ENCODE measurements at places on chromosomes 13 and 19.

- DNase-seq, result no peak
These were observed 45.8 kb downstream of the MTUS2 start for GRCh38 chr13:28865951-28866350.

GRCh38 chr13:50788551-50789210 lies 54.8 kb downstream of the DLEU7 start:
- DNase-seq, result no peak

DNA sequence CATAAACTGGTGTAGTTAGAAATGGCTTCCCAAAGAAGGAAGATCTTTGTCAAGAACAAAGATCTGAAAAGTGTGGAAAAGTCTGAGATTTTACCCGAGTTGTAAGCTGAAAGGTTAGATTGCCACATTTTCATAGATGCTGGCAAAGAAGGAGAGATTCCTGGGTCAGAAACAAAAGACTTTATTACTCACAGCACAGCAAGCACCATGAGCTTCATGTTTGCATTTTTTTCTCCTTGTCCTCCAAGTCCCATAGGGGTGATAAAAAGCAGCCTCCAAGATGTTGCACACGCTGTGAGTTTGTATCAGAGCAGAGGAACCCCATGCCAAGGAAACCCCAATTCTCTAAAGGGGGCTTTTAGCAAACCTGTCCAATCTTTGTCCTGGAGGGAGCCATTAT lies 29.3 kb downstream of the MZT1 start:
- no peak for DNase-seq

DNA sequence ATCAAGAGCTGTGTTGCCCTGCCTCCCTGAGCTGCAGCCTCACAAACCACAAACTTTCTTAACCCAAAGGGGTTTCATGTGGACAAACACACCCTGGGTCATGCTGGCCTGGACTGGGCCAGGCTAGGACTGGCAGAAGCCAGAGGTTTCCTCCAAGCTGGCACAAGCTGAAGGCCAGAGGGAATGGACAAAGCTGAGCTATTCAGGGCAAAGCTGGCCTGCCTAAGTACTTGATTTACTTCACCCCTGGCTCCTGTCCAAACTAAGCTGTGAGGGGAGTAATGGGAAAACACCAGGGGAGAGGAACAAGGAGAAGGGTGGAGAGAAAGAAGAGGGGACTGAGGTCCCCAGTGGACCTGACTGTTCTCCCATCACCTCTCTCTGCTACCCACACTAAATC lies 6.2 kb downstream of the CPAMD8 start:
- no peak for DNase-seq

- no peak for DNase-seq
These were observed 71.3 kb downstream of the LHFPL6 start for GRCh38 chr13:39531646-39532045.

GRCh38 chr19:12757544-12758274 lies 6.1 kb downstream of the BEST2 start:
- DNase-seq, result peak; percentile 60

GRCh38 chr13:22770891-22771290 lies 409.9 kb upstream of the SGCG start:
- no peak for DNase-seq

DNA sequence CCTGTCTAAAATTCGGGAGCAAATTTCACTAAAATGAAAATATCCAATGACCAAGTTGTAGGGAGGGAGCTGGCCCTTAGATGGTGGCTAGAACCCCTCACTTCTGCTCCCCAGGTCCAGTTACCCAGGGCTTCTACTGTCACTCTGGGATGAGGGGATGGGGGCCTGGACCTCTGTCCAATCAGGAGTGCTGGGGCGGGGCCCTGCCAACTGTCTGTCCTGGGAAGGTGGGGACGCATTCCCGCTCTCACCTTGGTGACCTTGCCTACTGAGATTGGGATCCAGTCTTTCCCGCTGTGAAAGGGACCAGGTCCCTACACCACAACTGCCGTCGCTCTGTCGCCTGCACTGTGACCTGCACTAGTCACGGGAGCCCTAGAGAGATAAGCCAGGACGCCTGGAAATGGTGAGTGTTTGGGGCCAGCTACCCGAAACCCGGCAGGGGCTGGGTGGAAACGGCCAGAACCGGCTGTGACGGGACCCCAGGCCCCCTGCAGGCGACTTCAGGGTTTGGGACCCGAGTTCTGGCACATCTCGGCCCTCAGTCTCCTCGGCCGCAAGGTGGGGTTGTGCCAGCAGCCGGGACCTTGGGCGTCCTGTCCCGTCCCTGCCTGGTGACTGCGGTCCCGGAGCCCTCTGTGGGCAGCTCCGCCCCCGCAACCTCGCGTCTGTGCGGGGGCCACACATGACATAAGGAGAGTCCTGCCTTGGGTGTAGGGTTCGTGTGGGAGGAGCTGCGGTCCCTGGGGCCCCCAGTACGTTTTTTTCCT lies 22.8 kb downstream of the ZNF20 start:
- DNase-seq, result no peak

GRCh38 chr19:45920458-45920857 lies 5.9 kb upstream of the NANOS2 start:
- no peak for DNase-seq

- DNase-seq, result no peak
These were observed 15.0 kb downstream of the CLEC4M start for GRCh38 chr19:7778081-7778480.

GRCh38 chr13:101529422-101529821 lies 76.9 kb downstream of the ITGBL1 start:
- DNase-seq, result no peak

- DNase-seq, result no peak
These were observed 3.0 kb upstream of the MATK start for GRCh38 chr19:3788996-3789778.

GRCh38 chr13:27044837-27045570 lies 126.6 kb downstream of the USP12 start:
- no peak for DNase-seq

DNA sequence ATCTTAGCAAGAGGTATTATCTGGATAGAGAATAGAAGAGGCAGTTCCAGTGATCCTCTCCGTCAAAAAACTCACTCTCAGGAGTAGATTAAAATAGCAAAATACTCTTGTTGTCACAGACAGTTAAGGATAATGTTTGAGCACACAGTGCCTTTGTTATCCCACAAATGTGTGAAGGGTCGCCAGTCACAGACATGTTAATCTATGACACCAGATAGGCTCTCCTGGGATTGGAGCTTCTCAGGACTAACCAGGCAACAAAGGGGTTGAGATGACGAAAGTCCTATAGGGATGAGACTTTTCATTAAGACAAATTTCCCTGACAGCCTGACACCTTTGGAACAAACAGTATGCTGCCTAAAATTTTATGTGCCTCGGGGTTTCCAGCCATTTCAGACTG lies 1947.1 kb downstream of the OLFM4 start:
- DNase-seq, result no peak

GRCh38 chr19:20321139-20321763 lies 154.2 kb downstream of the ZNF486 start:
- no peak for DNase-seq

- DNase-seq, result no peak
These were observed 3.1 kb downstream of the SLITRK5 start for GRCh38 chr13:87674247-87674738.

GRCh38 chr13:113850722-113851479 lies 13.0 kb downstream of the GAS6 start:
- no peak for DNase-seq

DNA sequence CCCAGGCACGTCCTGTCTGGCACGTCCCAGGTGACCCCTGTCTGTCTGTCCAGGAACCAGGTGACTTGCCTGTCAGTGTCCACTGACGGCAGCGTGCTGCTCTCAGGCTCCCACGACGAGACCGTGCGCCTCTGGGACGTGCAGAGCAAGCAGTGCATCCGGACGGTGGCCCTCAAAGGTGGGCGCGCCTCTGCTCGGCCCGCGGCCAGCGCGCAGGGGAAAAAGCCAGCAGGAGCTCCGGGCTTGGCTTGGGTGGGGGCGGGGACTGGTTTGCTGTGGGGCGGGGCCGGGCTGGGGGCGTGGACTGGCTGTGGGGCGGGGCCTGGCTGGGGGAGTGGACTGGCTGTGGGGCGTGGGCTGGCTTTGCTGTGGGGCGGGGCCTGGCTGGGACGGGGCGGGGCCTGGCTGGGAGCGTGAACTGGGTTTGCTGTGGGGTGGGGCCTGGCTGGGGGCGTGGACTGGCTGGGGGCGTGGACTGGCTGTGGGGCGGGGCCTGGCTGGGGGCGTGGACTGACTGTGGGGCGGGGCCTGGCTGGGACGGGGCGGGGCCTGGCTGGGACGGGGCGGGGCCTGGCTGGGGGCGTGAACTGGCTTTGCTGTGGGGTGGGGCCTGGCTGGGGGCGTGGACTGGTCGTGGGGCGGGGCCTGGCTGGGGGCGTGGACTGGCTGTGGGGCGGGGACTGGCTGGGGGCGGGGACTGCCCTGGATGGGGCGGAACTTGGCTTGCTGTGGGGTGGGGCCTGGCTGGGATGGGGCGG lies 7.2 kb downstream of the WDR18 start:
- DNase-seq, result peak; percentile 66

GRCh38 chr19:14672188-14672872 lies 2.3 kb downstream of the ADGRE3 start:
- DNase-seq, result no peak

- DNase-seq, result no peak
These were observed 38.8 kb upstream of the ZNF429 start for GRCh38 chr19:21466627-21467026.

DNA sequence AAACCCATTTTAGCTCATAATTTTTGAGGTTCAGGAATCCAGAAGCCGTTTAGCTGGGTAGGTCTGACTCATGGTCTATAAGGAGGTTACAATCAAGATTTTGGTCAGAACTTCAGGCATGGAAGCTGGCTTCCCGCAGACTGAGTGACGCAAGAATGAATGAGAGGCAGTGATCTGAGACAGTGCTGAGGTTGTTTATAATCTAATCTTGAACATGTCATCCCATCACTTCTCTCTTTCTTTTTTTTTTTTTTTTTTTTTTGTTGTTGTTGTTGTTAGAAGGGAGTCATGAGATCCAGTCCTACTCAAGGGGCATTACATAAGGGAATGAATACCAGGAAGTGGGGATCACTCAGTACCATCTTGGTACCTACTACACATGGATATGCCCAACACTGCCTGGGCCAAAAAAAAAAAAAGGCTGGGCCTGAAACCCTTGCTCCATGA lies 217.4 kb downstream of the DLEU7 start:
- no peak for DNase-seq

DNA sequence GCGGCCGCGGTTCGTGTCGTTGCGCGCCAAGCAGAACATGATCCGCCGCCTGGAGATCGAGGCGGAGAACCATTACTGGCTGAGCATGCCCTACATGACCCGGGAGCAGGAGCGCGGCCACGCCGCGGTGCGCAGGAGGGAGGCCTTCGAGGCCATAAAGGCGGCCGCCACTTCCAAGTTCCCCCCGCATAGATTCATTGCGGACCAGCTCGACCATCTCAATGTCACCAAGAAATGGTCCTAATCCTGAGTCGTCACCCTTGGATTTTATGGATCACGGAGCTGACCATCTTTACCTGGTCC lies 475 bp downstream of the MRPL57 start:
- DNase-seq, result no peak

DNA sequence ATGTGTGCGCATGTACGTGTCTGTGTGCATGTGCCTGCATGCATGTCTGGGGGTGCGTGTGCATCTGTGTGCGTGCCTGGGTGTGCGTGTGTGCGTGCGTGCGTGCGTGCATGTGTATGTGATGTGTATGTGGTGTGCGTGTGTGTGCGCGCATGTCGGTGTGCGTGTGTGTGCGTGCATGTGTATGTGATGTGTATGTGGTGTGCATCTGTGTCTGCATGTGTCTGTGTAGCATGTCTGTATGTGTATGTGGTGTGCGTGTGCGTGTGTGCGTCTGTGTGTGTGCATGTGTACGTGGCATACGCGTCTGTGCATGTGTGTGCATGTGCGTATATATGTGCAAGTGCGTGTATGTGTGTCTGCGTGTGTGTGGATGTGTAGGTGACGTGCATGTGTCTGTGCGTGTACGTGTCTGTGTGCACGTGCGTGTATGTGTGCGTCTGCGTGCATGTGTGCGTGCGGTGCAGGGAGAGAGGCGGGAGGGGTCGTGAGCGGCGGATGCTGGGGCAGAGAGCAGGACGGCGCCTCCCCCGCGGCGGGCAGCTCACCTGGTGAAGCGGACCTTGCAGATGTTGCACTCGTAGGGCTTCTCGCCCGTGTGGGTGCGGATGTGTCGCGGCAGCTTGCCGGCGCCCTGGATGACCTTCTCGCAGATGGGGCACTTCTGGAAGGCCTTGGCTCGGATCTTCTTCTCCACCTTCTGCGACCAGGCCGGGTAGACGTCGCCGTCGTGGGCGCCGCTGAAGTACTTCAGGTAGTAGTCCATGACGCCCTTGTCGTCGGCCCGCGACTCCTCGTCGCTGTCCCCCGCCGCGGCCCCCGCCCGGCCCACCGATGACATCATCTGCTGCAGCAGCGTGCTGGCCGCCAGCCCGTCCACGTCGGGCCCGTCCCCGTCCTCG lies 13.0 kb downstream of the ZBTB7A start:
- DNase-seq, result no peak

GRCh38 chr19:16060294-16060693 lies 16.0 kb upstream of the TPM4 start:
- no peak for DNase-seq

GRCh38 chr13:44237881-44238421 lies 135.7 kb upstream of the SERP2 start:
- DNase-seq, result no peak

GRCh38 chr13:106173346-106173745 lies 362.1 kb downstream of the EFNB2 start:
- DNase-seq, result no peak

GRCh38 chr19:30274987-30275386 lies 97.2 kb upstream of the ZNF536 start:
- DNase-seq, result no peak

DNA sequence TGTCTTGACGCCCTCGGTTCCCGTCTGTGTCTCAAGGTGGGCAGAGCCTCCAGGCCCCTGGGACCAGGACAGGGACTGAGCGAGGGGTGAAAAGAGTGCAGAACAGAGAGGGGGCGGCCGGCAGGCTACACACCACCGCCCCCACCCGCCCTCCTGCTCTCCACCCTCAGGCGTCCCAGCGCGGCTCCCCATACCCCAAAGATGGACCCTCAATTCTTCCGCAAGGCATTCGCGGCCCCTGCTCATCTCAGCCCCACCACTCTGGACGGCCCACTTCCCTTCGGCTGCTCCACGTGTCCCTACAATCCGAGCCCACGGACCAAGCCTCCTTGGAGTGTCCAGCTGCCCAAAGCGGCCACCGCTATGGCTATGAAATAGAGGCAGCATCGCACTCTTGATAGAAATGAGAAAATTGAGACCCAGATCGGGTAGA lies 1.8 kb downstream of the KLF16 start:
- no peak for DNase-seq

GRCh38 chr19:48043675-48044258 lies at the start of gene CABP5:
Gene CABP5 (minus strand): TSS chr19:48044079. CDS start chr19:48043922, 157 bp downstream.
- no peak for DNase-seq
